ENCODE measurements at places on chromosomes 5 and 9. TPM values are rescaled to one million over a fixed set of nuclear protein-coding genes. Genes with fewer than 3 reads are reported as not detected.

- DNase-seq = no peak
Measured at GRCh38 chr9:80605129-80605528, 1033.4 kb downstream of the TLE4 start.

Gene STRBP
- 21.3 TPM for total RNA-seq

Gene NUTM2F
- not detected for total RNA-seq

Gene MYO10
- total RNA-seq = 4.9 TPM

Gene LAMC3
- total RNA-seq = 0.07 TPM

DNA sequence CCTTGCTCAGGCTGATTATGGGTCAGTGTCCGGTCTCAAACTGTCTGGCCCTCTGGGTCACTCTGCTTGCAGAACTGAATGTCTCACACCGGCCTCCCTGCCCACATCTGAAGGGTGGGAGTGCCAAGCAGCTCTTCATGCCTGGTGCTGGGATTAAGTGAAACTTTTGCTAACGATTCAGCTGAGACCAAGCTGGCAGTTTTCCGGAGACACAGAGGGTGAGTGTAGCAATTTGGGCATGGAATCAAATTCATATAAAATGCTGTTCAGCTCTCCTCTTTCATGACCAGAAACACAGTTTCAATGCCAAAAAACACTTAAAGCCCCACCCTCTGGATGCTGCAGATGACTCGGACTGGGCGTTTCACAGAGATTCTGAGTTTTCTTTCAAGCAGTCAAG lies 207.5 kb downstream of the NXNL2 start:
- peak; percentile 45 for DNase-seq

Gene ADAMTS2
- 4.3 TPM for total RNA-seq

GRCh38 chr5:112276991-112277390 lies 142.1 kb downstream of the EPB41L4A start:
- no peak for DNase-seq

GRCh38 chr9:4964540-4964939 lies 20.5 kb upstream of the JAK2 start:
- no peak for DNase-seq

DNA sequence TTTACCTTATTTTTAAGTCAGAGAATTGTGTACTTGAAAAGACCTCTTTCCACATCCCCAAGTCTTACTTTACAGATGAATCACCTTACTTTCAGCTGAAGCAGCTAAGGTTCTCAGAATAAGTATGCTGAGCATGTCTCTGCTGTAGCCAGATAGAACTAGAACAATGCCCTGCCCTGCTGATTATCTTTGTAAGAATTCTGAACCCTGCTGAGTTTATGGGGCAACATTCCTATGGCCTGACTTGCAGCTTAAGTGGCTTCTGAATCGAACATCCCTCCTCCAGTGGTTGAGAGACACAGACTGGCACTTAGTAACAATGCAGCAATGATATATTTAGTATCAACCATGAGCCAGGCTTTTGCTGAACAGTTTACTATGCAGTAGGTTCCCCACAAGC lies 592.0 kb upstream of the WWC1 start:
- DNase-seq = no peak

DNA sequence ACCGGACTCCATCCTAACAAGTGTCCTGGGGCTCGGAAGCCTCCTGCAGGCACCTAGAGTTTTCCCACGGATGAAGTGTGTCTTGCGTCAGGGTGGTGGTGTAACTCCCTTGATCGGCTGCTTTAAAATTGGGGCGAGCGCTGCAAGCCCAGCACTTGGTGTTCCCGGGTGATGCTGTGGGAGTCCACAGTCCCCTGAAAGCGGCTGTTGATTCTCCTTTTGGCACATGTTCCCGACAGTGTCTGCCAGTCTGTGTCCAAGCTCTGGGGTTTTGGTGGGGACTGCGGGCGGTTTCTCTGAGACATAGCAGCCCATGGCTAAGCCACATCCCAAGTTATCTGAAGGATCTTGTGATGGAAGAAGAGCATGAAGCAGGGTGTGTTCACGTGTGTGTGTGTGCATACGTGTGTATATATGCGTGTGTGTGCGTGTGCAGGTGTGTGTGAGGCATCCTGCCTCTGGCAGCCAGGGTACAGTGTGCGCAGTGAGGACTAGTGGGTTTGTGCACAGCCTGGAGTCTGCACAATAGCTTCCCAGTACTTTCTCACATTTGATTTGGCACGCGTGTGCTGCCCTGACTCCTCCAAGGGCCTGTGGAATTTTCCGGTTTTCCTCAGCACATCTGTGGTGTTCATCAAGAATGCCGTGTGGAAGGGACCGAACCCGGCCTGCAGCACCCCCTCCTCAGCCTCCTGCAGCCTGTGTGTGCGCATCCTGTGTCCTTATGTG lies 16.9 kb downstream of the SLC25A48 start:
- DNase-seq = no peak

DNA sequence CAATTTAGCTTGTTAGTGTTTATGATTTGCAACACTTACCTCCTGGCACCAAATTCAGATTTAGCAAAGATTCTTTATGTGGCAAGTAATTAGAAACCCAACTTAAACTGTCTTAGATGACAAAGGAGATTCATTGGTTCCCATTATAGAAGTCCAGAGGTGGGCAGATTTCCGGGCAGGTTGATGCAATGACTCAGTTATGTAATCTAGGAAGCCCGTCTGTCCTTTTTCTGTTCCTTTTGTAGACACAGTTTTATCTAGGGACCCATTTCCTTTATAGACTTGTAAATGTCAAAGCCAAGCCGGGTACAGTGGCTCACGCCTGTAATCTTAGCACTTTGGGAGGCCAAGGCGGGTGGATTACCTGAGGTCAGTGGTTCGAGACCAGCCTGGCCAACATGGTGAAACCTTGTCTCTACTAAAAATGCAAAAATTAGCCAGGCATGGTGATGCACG lies 20.3 kb upstream of the ANKRD33B start:
- no peak for DNase-seq

DNA sequence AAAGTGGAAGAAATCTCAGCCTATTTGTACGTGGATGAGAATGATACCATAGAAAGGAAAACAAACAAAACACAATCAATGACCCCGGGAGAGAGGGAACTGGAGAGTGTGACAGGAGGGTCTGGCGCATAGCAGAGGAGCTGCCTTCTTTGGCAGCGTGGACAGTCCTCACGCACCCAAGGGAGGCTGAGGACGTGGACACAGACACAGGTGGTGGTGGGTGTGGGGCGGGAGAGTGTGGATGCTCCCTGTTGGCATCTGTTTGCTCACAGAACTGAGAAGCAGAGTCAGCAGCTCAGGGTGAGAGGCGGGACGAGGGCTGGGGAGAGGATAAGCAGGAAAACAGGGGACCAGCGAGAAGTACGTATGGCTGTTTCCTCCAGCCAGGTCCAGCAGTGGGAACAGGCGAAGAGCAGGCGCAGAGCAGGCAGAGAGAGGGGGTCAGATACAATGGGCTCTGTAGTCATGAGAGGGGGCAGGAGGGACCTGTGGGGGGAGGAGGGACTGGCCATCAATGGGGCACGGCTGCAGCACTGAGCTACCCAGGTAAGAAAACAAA lies 10.0 kb downstream of the CMBL start:
- no peak for DNase-seq

Measured in left ventricle myocardium superior (tissue), 1 donor.